Activated CD4-positive, alpha-beta T cell treated with anti-CD3 and anti-CD28 coated beads, Interleukin-2, amount 50 U/mL, for 48 hours (primary cell): ENCODE measurements at places on chromosomes 6 and 20.

GRCh38 chr6:11683871-11684270, 94.7 kb downstream of the ADTRP start:
- DNase-seq, result no peak

DNA sequence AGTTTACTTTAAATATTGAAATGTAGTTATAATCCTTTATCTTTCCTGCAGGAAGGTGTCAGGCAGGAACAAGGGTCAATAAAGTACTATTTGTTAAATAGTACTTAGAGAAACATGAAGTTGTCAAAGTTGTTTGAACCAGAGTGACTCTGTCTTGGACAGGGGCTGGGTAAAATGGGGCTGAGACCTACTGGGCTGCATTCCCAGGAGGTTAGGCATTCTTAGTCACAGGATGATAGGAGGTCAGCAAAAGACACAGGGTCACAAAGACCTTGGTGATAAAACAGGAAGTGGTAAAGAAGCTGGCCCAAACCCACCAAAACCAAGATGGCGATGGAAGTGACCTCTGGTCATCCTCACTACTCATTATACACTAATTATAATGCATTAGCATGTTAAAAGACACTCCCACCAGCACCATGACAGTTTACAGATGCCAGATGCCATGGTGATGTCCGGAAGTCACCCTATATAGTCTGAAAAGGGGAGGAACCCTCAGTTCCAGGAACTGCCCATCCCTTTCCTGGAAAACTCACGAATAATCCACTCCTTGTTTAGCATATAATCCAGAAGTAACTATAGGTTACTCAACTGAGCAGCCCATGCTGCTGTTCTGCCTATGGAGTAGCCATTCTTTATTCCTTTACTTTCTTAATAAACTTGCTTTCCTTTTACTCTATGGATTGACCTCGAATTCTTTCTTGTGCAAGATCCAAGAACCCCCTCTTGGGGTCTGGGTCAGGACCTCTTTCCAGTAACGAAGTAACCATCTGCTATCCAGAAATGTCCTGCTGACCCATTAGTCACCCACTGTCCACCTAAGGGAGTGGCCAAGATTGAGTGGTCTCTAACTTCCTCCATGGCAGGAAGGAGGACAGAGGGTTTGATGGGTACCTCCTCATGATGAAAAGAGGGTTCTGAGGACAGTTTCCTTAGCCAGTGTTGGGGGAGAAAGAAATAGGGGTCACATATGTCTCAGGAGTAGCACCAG, 19.6 kb downstream of the SLC22A2 start:
- DNase-seq, result no peak

- DNase-seq, result no peak
Observed at GRCh38 chr6:109963598-109964170, 14.4 kb upstream of the GPR6 start.

DNA sequence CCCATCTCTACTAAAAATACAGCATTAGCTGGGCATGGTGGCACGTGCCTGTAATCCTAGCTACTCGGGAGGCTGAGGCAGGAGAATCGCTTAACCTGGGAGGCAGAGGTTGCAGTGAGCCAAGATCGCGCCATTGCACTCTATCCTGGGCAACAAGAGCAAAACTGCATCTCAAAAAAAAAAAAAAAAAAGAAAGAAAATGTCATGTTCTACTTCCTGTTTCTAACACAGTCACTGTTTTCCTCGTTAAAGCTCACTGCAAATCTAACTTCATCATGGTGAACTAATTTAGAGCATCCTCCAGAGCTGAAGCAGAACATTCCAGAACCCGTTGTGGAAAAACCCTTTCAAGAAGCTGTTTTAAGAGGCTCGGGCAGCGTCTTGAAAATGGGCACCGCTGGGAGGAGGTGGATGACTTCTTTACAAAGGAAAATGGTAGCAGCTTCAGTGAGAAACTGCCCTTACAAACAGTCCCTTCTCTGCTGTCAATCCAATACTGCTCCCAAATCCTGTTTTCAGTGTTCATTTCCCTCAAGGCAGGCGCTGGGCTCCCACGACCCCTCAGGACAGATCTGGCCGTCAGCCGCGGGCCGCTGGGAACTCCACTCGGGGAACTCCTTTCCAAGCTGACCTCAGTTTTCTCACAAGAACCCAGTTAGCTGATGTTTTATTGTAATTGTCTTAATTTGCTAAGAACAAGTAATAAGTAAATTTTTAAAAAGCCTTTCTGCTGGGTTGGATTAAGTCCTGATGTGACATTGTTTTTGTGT, 12.5 kb downstream of the CTSZ start:
- DNase-seq, result no peak

DNA sequence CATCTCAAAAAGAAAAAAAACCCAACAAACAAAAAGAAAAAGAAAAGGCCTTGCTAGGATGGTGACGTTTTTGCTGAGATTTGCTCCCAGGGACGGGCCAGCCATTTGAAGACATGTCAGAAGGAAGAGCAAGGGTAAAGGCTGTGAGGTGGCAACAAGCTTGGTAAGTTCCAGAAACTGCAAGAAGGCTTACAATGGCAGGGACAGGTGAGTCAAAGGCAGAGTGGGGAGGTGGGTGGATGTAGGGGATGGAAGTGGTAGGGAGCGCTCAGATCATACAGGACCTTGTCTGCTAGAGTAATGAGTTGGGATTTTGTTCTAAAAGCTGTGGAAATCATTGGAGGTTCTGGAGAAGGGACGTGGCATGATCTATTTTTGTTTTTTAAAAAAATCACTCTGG, 4.3 kb downstream of the KIF3B start:
- DNase-seq, result peak; percentile 36

GRCh38 chr6:30875244-30876038, 8.9 kb upstream of the DDR1 start:
- no peak for DNase-seq

GRCh38 chr20:43140726-43141125, 49.0 kb downstream of the PTPRT start:
- DNase-seq, result no peak
